Panc1 (cell line): ENCODE measurements at places on chromosomes 6 and 20. TPM values are rescaled to one million over a fixed set of nuclear protein-coding genes. Genes with fewer than 3 reads are reported as not detected.

Gene TDRD6
- not detected for total RNA-seq

Gene CCN5
- 15.2 TPM for total RNA-seq

Gene PPP1R14C
- total RNA-seq, result not detected

Gene MOXD1
- total RNA-seq, result 0.21 TPM

Gene CLDN20
- not detected for total RNA-seq

Gene MCHR2
- total RNA-seq, result not detected

Gene SAMD10
- total RNA-seq, result 8.8 TPM

Gene SPO11
- not detected for total RNA-seq

Gene NRSN1
- not detected for total RNA-seq

Gene CGAS
- 38.4 TPM for total RNA-seq

Gene DEFB112
- total RNA-seq, result not detected

Gene BTN1A1
- 0.10 TPM for total RNA-seq

Gene GNL1
- 90.6 TPM for total RNA-seq

Gene JPH2
- 0.49 TPM for total RNA-seq

Gene XKR7
- 6.2 TPM for total RNA-seq

Gene ZNF322
- 31.2 TPM for total RNA-seq

Gene IRF4
- total RNA-seq, result 0.72 TPM

Gene NMBR
- not detected for total RNA-seq

Gene SPAG4
- 17.6 TPM for total RNA-seq

Gene PMEPA1
- total RNA-seq, result 89.8 TPM

Gene SHLD1
- total RNA-seq, result 4.3 TPM

Gene ZBP1
- total RNA-seq, result not detected

Gene DPPA5
- total RNA-seq, result not detected

Gene AKAP7
- 3.2 TPM for total RNA-seq

Gene NNAT
- not detected for total RNA-seq

Gene CRISP3
- total RNA-seq, result not detected

Gene HDGFL1
- total RNA-seq, result not detected

Gene CST4
- total RNA-seq, result not detected

Gene ZNF334
- 0.28 TPM for total RNA-seq

Gene NFATC2
- total RNA-seq, result 10.6 TPM

Gene UST
- 0.15 TPM for total RNA-seq

Gene TPX2
- total RNA-seq, result 248 TPM

Gene POLR1C
- total RNA-seq, result 65.1 TPM

Gene NOL7
- total RNA-seq, result 74.4 TPM

Gene FOXS1
- 6.3 TPM for total RNA-seq

Gene C20orf202
- total RNA-seq, result not detected

Gene UBD
- 0.54 TPM for total RNA-seq

Gene PDE7B
- 0.03 TPM for total RNA-seq
